ENCODE measurements at places on chromosomes 2 and 18.

- no peak for DNase-seq
Observed at GRCh38 chr18:36786686-36787085, 42.1 kb downstream of the TPGS2 start.

DNA sequence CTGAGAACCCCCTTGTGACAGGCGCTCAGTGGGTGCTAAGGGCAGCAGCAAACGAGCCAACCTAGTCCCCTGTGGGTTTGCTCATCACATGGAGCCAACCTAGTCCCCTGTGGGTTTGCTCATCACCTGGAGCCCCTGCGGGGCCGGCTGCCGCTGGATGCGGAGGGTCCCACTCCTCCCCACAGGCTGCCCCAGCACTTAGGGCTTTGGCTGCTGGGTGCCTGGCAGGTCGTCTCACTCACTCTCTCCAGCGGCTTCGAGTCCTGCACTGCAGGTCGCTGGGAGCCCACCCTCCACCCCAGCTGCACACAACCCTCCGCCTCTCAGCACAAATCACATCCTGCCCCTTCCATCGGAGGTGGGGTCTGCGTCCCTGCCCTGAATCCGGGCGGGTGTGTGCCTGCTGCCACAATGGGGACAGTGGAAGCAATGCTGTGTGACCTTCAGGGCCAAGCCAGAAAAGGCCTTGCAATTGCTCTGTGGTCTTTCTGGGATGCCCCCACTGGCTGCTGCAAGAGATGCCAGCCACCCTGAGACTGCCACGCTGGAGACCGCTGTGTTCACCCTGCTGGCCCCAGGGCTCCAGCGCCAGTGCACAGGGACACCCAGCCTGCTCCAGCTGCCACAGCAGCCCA lies 248.1 kb upstream of the SALL3 start:
- DNase-seq: no peak

GRCh38 chr2:142834021-142834420 lies 43.4 kb upstream of the KYNU start:
- no peak for DNase-seq

- no peak for DNase-seq
Observed at GRCh38 chr2:215577356-215577755, 141.5 kb upstream of the FN1 start.

GRCh38 chr2:223846515-223846914 lies 9.1 kb upstream of the AP1S3 start:
- DNase-seq: no peak

GRCh38 chr2:30165617-30166016 lies 18.8 kb downstream of the YPEL5 start:
- DNase-seq: no peak

DNA sequence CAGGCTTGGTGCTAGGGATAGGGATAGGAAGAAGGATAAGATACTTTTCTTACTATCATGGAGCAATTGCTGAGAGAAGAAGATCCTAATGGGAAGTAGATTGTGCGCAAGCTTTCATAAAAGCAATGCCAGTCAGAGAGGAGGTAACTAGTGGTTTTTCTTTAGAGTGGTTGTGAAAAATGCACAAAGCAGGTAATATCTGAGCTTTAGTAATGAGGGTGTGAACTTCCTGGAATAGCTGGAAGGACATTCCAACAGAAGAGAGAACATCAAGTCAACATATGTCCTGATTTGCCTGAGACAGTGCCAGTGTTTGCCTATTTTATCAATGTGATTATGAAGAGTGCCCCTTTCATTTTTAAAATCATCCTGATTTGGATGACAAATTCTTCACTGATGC lies 34.1 kb downstream of the CCBE1 start:
- no peak for DNase-seq

All from WTC11 (cell line).